ENCODE measurements at places on chromosomes 4 and X.

DNA sequence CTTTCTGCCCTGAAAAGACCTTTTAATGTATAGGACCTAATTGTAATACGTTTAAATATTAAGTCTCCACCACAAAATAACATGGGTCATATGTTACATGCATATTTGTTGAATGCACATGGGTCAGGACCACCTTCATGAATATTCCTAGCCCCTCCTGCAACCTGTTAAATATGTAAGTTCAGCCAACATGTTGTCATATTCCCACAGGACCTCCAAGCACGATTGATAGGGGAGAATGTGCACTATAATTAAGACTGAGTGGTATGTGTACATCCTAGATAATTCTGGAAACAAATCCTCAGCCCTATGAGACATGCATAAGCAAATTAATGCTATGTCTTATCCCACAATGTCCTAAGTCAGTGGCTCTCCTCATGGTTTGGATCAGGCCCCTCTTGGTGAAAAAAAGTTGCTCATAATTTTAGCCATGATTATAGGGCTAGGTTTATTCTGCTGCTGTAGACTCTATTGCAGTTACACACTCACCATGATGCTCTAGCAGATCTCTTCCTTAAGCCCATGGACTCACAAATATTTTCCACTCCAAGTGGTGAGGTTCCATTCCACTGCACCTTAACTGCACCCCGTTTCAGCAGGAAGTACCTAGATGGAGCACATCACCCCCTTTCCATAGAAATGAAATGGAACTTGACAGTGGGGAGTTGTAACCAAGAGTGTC lies 10.2 kb downstream of the TIGD2 start:
- DNase-seq = no peak

DNA sequence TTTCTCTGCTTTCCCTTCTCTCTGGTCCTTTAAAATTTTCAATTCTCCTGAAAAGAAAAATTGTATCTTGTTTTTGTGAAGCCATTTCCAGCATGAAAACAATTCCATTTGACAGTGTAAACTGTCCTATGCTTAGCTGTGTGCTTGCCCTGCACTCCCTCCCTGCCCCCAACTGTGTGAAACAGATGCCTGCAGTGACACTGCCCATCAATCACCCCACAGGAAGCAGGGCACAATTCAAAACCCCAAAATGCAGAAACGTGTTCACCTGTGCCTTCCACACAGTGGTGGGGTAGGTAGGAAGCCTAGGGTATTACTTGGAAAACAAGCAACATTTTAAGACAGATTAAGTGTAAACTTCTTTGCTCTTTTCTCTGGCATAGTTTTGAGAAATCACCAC lies 6.2 kb upstream of the FHDC1 start:
- no peak for DNase-seq

DNA sequence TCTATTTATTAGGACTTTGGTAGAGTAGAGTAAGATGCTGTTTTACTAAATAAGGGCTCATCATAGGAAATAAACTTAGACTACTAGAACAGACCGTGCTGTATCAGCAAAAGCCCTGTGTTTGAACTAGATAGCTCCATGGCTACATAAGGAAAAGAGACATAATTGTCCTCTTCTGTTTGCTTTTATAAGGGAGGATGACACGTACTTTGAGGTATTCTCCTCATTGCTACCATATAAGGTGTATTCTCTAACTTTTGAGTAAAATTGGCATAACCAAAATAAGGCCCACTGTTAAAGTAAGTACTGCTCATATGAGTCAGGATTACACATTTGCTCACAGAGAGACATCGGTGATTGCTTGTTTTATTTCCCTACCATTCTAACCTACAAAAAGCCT lies 64.3 kb downstream of the PDLIM5 start:
- no peak for DNase-seq

DNA sequence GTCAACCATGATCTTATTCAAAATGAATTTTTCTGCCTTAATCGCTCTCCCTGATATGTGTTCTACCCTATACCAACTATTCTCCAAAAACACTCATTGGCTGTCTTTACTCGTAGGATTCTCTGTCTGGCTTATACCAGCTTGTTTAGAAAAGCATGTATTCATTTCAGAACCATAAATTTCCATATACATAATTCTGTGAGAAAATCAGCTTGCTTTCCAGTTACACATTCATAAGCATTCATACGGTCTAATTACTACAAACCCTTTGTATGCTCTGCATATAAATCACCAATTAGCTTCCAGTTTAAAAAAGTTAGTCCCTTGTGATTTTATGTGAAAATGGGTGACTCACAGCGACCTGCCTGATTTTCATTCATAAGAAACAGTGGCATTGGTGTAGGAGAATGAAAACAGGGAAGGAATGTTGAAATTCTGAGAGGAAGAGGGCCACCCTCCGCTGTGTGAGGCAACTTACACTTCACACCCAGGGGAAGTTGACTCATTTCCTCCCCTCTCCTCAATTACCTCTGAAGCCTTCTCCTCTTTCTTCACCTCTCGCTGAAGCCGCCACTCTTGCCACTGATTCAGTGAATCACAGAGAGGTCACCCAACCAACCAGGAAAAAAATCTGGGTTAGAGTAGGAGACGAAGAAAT lies 63.3 kb downstream of the MEPE start:
- no peak for DNase-seq

DNA sequence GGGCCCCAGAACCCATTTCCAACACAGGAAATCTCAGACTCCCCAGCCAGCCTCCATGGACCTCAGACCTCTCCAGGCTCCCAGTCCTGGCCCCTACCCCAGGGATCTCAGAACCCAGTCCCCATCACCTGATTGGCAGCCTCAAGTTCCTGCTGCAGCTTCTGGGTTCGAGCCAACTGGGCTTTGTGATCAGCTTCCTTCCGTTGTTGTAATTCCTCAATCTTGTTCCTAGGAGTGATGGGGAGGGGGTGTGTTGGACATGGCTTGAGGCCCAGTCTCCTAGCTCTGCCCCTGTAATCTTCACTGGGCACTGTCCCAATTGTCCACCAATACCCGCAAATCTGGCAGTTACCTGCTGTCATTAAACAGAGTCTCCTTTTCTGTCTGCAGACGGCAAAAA lies 12.6 kb downstream of the GRIPAP1 start:
- no peak for DNase-seq

GRCh38 chr4:166422475-166422874 lies 549.4 kb downstream of the TLL1 start:
- no peak for DNase-seq

- no peak for DNase-seq
These were observed 54.6 kb upstream of the EOLA2 start for GRCh38 chrX:149992918-149993317.

GRCh38 chr4:116357758-116358157 lies 727.6 kb downstream of the TRAM1L1 start:
- no peak for DNase-seq

DNA sequence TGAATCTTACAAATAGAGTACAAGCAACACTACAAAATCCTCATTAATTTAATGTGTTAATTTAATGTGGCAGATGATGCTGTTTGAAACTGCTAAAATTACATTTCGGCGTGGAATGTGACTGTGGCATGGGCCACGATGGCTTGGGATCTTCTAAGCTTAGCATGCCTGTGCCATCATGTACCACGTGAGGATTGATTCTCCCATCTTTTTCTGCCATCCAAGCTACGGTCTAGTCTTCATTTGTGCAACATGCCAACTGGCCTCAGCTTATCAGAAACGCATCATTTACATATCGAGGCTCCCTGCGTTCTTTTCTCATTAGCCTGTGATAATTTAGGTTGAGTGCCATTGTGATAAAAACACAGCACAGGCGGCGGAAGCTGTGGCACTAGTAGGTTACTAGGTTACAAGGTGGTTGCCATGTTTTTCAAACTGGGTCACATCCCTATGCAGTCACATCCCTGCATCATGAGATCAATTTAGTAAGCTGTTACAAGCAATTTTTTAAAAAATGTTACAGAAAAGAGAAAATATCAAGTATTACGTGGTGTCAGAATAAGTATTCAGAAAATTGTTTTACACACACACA lies 189.9 kb upstream of the RBPJ start:
- DNase-seq = no peak

DNA sequence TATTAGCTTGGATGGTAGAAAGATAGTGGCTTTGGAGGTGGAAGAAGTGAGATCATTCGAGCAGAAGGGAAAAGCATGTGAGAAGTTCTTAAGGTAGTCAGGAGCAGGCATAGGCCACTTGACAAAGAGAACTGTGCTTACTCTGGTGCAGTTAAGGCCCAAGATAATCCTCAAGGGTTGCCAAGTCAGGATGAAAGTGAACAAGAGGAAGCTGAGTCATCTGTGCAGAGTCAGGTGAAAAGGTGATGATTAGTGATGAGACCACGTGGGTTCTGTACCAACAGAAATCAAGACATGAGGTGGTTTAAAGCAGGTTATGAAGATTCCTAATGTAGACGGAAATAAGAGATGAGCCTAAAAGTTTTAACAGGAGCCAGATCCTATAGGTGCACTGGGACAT lies 369.8 kb downstream of the DTHD1 start:
- no peak for DNase-seq

- DNase-seq = no peak
These were observed 52.7 kb downstream of the ASMT start for GRCh38 chrX:1667566-1667965.

DNA sequence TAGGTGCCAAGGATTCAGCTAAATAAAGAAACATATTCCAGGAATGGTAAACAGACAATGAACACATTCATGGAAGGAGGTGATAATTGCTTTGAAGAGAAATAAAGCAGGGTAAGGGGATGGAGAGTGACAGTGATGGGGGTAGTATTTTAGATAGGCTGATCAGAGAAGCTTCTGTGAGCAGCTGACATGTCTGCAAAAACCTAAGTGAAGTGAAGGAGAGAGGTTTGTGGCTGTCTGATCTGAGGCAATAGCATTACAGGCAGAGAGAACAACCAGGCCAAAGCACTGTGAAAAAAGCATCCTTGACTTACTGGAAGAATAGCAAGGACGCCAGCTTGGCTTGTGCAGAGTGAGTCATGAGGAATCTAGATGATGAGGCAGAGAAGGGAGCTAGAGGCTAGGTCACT lies 271.9 kb upstream of the GATB start:
- no peak for DNase-seq

DNA sequence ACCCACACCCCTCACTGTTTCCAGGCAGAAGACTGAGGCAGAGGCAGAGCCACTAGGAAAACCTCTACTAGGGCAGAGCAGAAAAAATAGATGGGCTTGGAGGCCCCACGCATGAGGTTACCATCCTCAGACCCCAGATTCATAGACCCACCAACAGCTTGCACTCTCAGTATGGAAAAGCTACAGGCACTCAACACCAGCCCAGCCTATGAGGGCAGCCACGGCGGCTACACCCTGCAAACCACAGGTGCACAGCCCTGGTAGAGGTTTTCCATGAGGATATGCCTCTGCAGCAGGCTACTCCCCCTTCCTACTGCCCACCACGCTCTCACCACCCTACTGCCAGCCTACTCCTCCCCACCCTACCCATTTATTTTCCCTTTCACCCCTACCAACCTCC lies 235.1 kb downstream of the CWH43 start:
- no peak for DNase-seq

All from C1 segment of cervical spinal cord (tissue), 14 donors.